ENCODE measurements at places on chromosomes 2 and 18.

DNA sequence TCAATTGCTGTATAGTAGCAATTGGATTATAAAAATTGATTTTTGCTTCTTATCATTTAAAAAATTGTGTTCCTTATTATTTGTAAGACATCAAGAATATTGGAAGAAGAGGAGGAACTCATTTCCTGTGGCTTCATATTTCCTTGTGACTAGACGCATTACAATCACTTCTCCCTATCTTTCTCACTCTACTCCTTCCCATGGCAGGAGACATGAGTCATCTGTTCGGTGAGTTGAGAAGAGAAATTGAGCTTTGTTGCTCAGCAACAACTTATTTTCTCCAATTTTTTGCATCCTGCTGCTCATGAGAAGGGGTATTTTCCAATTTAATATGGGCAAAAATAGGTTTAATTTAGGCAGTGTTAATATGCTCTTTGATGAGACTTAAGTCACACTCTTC lies 1783.9 kb downstream of the SUCLG1 start:
- no peak for DNase-seq

DNA sequence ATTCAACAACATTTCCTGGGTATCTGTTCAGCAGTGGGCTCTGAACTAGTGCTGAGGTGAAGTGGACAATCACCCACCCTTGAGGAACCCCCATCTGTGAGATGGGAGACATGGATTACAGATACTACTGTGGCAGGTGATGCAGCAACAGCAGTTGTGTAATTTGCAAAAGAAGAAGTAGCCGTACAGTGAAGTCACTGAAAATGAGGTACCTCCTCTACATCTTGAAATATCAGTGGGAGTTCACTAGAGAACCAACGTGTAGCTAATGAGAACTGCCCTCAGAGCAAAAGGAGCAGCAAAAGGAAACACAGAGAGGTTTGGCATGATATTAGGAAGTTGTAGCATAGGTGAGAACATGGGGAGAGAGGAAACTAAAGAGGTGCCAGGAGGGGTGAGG lies 41.3 kb downstream of the VSNL1 start:
- no peak for DNase-seq

- DNase-seq, result no peak
These were observed 104.2 kb downstream of the ASAP2 start for GRCh38 chr2:9310798-9311197.

- no peak for DNase-seq
These were observed 26.5 kb downstream of the LDAH start for GRCh38 chr2:20796374-20796791.

GRCh38 chr18:23943903-23944624 lies 70.5 kb upstream of the TTC39C start:
- no peak for DNase-seq

- DNase-seq, result no peak
These were observed 77.8 kb downstream of the FAM161A start for GRCh38 chr2:61775956-61776570.

DNA sequence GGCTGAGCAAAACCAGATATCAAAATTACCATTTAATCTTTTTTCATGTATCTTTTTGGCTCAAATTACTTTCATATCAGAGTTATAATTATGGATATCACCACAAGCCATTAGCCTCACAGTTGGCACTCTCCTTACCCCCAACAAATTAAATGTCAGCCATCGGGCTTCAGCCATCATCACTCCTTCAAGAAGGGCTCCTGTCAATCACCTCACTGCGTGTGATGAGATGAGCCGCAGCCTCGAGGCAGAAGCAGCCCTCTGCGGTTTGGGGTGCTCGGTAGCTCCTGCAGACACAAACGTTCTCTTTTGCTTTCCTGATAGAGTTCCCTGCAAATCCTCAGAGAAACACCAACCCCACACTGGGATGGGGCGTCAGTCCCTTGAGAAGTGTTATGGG lies 94.1 kb downstream of the DNER start:
- DNase-seq, result no peak

DNA sequence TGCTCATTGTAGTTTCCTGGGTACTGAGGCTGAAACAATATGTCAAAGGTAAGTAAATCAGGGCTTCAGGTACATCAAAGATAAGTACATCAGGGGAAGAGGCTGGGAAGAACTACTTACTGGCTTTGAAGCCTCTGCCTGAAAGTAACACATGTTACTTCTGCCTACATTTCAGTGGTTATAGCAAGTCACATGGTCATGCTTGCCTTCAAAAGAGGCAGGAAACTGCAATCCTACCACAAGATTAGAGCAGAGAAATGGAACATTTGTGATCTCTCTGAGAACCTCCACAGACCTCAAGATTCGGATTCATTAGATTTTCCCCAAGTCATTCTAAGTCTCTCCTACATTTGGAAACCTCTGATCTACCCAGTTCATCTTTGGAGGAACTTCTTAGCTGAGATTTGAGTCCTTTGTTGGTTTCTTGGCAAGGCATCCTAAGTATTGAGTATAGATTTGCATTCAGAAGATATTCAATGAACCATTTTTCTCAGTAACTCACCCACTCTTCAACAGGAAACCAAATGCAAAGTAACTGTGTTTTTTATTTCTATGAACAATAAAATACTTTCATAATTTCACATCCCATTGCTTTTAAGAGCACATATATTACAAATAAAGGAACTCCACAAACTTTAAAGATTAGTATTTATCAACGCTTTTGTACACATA lies 48.5 kb upstream of the CCDC195 start:
- no peak for DNase-seq

DNA sequence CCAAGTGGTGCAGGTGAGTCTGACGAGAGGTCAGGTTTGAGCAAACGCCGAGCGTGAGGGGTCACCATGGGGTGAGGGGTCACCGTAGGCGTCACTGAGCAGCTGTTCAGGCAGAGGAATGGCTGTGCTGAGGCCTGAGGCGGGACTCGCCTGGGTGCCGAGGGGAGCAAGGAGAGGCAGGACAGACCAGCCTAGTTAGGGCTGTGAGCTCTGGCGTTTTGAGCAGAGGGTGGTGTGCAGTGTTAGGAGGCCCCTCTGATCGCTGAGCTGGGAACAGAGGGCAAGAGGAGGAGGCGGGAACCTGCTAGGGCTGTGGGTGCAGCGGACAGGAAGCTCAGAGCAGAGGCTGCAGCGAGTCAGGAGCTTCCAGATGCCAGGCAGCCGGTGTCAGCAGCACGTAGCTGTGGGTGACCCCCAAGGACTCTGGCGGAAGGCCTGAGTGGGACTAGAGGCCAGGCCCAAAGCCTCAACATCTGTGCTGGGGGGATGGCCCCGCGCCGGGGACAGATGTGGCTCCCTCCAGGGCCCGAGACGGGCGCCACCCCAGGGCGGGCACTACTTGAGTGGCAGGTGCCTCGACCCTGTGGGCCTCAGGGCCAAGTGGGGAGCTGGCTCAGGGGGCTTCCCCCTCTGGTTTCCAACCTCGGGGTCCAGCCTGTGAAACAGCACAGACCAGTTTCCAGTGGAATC lies 55.7 kb downstream of the KCNG2 start:
- DNase-seq, result no peak

DNA sequence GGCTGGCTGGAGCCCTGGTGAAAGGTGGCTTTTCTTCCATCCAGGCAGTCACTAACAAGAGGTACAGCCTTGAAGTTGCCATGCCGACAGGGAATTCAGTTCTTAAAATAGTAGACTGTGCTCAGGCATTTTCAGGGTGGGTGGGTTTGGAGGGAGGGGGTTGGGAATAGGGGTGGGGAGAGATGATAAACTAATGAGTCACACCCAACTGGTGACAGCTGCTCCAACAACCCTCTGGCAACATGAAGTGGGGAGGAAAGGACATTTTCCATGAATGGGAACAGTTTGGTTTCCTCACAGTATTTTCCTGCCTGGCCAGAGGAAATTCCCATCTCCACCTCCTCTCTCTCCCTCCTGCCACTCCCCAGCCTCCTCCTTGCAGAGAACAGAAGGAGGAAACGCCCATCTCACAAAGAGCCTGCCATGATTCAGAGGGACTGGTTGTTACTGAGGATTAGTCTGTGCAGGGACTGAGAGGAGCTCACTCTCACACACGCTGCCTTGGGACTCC lies 113.0 kb upstream of the SLC1A4 start:
- DNase-seq, result no peak

DNA sequence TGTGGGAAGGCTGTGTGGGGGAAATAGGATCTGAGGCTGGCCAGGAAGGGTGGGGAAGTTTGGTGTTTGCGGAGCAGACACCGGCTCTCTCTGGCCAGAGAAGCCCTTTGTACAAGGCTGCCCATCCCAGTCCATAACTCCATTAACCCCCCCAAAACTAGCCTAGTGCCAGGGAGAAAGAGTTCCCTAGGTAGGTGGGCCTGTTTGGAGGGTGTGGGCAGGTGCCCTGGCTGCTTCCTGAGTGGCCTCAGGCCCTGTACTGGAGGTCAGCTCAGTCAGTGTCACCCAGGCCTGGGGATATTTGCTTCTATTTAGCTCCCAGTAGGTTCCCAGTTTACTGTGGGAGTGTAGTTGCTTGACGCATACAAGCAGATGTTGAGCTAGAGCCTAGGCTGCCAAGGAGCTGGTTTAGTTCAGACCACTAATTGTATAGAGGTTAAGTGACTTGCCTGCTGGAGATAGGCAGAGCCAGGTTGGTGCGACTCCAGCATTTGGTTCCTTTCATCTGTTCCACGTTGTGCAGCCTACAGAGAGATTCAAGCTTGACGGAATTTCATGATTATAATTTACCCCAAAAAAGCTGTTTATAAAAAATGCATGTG lies 2.9 kb upstream of the GREB1 start:
- no peak for DNase-seq

DNA sequence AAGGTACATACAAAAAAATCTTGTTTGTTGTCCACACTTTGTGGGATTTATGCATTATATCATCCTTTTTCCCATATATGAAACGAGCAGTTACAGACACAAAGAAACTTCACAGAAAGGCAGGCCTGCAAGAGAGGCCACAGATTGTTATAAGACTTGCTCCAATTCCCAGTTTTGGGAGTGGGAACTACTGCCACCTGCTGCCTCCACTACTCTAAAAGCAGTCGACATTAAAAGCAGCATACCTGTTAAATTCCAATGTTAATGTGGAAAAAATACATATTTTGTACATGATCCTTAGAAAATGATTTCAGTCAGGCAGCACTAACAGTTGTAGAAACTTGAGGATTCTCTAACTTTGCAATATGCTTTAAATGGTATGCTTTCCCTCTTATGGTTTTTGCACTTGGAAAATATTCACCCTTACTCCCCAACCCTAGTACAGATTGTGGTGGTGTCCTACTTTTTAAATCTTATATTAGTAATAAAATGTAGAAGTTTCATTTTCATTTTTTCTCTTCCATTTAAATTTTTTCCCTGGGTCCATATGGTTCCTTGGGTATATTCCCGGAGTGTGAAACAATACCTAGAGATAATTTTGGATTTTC lies 37.9 kb downstream of the SLC38A11 start:
- no peak for DNase-seq

GRCh38 chr2:31736695-31737454 lies 156.1 kb upstream of the SRD5A2 start:
- DNase-seq, result no peak

DNA sequence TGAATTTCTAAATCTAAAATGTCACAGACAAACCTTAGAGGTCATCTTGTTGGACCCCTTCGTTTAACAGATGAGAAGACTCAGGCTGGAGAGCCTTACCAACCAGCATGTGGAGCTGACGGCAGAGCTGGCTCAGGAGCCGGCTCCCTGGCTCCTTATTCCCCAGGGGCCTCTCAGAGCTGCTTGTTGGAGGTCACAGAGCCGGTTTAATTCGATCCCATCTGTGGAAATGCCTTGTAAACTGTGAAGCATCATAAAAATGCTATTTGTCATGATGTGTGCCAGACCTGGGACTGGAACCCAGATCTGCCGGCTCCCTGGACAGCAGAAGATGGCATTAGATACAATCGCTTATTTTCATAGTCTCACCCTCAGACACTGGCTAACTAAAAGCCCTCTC lies 8.2 kb upstream of the CIB4 start:
- no peak for DNase-seq

DNA sequence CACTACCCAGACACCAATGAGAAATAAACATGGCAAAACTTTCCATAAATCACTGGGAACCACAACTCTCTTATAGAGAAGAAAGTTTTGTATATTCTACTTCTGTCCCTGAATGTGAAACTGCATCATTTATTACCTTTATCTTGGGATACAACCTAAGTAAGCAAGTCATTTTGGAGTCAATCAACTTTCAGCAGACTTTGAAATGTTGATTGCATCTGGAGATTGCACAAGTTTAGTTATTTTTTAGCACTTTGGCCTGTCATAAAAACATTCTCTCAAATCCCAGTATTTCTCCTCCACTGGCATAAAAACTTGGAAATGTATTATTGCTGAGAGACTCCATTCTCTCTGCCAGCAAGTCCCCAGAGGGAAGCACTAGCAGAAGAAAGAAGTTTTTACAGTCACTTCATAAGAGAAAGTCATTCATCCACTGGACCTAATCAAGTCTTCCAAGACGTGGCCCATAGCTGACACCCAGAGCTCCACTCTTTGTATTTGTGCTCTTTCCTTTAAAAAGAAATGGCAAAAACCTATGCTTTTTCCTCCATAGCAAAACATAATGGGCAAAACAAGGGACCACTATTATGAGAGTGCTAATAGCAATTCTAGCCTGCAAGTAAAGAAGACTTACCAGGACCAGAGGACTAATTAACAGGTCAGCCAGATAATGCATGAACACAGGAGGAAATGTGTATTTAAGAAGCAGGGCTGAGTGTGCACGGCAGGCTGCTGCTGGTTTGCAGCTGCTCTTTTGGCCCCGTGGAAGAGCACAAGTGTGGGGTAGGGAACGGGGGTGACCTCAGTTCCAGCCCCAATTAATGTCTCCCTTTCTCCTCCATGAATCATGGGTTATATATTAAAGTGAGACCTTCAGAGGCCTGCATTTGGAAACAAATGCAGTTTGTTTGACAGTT lies 171.5 kb downstream of the INO80D start:
- no peak for DNase-seq

DNA sequence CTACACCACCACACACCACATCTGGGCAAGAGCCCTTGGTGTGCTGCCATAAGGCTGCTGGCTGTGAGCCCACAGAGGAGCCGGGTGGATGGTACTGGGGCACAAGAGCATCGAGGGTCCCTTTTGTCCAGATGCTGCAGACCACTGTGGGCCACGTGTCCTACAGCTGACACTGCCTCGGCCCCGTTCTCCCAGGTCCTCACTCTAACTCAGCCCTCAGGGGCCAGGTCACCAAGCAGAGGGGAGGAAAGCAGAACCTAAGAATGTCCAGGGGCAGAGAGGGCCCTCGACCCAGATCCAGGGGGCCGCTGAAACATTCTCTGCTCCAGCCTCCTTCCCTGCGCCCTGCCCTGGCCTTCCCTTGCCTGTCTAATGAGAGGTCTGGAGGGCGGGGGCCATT lies 91.7 kb upstream of the ASB18 start:
- no peak for DNase-seq

DNA sequence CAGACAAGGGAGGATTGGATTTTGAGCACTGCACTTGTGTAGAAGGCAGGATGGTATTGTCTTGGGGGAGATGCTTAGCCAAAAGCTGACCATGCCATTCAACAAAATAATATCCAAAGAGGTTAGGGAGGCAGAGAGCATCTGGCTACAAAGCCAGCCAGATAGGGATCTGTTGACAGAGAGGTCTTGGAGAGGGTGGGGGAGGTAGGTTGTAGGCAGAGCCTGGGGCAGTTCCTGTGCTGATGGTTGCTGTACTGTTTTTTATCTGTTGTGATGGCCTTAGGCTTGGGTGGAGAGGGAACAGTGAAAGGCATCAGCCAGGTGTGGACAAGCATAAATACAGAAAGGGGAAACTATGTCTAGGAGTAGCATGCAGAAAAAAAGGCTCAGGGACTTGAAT lies 100.9 kb downstream of the AQP4 start:
- no peak for DNase-seq
